ENCODE measurements at places on chromosomes 2 and 18. TPM values are rescaled to one million over a fixed set of nuclear protein-coding genes. Genes with fewer than 3 reads are reported as not detected.

ZEB2 gene
- total RNA-seq, result 71.9 TPM

ZSWIM2 gene
- total RNA-seq, result not detected

CFAP65 gene
- total RNA-seq, result 0.16 TPM

NAGK gene
- 66.9 TPM for total RNA-seq

IL36B gene
- total RNA-seq, result not detected

INHBB gene
- not detected for total RNA-seq

CROCC2 gene
- total RNA-seq, result not detected

DYNAP gene
- not detected for total RNA-seq

MROH2A gene
- total RNA-seq, result not detected

ICOS gene
- 2.1 TPM for total RNA-seq

TGFA gene
- total RNA-seq, result 2.4 TPM

SPATA3 gene
- not detected for total RNA-seq

GPR39 gene
- 0.32 TPM for total RNA-seq

MAP3K19 gene
- not detected for total RNA-seq

NAT8 gene
- total RNA-seq, result 2.4 TPM

CFC1 gene
- not detected for total RNA-seq

SH3RF3 gene
- 0.35 TPM for total RNA-seq

UGT1A1 gene
- total RNA-seq, result not detected

COX7A2L gene
- total RNA-seq, result 412 TPM

TMEM198 gene
- total RNA-seq, result 2.1 TPM

DNAH6 gene
- 12.1 TPM for total RNA-seq
